WTC11 (cell line): ENCODE measurements at places on chromosomes 4 and X.
A peak's percentile ranks its signal among the peaks of the same experiment; 100 is the strongest.

DNA sequence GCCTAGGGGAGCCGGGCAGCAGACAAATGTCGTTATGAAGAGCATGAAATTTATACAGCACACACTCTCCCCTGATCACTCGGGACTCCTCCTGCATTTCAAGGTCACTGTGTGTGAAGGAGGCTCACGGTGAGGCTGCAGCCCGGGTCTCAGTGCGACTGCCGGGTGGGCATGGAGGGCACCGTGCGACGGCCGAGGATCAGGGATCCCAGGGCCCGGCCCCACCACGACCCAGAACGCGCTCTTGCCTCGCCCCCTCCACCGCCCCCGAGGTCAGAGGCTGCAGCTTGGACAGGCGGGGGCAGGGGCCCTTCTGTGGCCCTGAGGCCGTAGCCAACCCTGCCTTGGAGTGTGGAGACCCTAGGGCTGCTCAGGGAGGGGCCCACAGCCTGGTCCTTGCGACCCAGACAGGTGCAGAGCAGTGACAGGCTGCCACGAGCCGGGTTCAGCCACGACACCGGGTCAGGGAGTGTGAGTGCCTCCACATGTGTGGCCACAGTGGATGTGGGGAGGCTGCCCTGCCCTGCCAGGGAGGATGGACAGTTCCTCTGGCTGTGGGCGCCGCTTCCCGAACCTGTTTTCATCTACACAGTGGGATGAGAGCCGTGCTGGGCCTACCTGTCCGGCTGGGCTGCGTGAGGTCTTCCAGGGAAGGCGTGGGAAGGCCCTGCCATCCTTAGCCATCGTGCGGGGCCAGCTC is 89.3 kb upstream of the NKX1-1 start:
- peak; percentile 8 for DNase-seq

DNA sequence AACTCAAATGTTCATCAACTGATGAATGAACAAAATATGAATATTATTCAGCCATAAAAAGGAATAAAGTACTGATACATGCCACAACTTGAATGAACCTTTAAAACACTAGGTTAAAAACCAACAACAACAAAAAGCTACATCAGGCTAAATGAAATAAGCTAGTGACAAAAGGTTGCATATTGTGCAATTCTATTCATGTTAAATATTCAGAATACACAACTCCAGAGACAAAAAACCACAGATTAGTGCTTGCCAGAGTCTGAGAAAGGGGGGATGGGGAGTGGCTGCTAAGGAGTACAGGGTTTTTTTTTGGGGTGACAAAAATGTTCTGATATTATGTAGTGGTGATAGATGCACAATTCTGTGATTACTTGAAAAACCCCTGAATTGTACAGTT is 58.5 kb downstream of the HAUS3 start:
- no peak for DNase-seq

DNA sequence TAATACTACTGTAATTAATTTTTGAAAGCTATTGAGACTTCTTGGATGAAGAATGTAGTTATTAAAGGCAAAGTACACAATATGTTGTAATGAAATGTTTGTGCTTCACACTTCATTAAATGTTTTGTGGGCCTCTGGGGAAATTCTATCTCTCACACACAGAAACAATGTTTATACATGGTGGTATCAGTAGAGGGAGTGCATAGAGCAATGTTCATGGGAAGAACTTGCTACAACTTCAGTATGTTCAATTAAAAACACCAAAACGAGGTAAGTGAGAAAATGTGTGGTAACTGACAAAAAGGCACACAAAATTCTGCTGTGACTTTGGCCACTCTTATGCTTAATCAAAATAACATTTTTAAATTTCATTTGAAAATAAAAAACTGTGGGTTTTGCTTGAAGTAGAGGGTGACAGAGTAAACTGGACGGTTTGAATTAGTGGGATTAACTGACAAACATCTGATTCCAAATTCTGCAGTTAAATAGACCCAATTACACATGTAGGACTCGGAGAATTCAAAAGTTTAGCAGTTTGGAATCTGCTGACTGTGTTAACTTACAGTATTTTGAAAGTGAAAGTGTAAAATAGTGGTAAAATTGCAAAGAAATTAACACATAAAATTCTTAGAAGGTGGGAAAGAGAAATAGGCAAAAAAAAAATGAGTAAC is 111.4 kb upstream of the TTC29 start:
- no peak for DNase-seq

GRCh38 chr4:79476196-79476595 is 68.2 kb upstream of the GK2 start:
- DNase-seq, result no peak

GRCh38 chr4:57103051-57103450 is 7.1 kb downstream of the IGFBP7 start:
- no peak for DNase-seq

GRCh38 chrX:9337046-9337445 is 127.8 kb upstream of the TBL1X start:
- DNase-seq, result no peak

GRCh38 chr4:185341841-185342240 is 53.9 kb downstream of the LRP2BP start:
- no peak for DNase-seq

DNA sequence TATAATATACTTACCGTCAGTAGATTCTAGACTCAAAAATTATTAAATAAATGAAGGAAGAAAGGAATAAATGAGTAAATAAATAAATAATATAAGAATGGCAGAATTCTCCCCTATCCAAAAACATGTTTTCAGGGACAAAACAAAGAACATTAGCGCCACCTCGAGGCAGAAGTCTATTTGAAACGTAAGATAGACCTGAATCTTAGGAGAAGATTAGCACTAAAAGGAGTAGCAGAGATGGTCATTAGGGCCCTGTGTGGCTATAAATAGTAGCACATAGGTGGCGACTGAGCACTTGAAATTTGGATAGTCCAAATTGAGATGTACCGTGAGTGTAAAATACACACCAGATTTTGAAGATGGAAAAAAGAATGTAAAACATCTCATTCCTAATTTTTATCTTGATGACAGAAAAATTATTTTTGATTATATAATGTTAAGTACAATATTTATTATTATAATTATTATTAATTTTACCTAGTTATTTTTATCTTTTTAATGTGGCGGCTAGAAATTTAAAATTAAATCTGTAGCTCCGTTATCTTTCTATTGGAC is 24.3 kb upstream of the SRD5A3 start:
- DNase-seq, result peak; percentile 83

DNA sequence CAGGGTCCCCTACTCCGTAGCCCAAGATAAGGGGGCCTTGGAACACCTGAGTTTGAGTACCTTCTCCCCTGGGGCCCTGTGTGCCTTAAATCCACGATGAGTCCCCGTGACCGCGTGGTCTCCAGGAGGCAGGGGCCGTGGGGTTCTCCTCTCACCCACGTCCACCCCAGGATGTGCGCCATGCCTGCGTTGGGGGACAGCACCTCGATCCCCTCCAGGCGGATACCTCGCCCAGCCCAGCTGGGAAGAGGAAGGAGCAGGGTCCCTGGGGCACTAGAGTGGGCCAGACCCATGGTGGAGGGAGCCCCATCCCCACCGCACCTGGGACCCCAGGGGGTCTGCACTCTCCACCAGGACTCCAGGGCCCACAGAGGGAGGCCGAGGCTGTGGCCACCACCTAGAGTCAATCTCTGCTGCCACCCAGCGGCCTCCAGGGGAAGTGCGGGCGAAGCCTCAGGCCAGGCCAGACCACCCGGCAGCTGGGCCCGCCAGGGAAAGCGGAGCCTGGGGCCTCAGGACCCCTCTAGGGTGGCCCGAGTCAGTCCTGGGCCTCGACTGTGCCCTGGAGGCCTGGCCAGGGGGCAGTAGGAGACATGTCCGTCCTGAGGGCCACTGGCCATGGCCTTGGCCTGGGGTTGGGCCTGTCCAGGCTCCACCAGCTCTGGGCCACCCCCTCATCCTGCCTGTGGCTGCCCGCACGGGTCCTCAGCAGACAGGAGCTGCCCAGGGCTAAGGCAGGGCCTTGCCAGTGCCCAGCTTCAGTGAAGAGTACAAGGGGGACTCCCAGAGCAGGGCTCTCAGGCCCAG is 55.0 kb downstream of the FAM53A start:
- DNase-seq, result peak; percentile 87

DNA sequence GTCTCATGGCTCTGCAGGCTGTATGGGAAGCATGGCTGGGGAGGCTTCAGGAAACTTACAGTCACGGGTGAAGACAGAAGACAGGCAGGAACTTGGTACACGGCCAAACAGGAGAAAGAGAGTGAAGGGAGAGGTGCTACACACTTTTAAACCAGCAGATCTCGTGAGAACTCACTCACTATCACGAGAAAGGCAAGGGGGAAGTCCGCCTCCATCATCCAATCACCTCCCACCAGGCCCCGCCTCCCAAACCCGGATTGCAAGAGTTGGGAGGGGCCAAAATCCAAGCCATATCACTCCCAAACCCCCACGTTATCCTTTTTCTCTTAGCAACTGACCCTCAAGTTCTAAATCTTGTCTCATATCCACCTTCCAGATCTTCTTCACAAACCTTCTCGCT is 1710.5 kb upstream of the TENM3 start:
- peak; percentile 22 for DNase-seq

DNA sequence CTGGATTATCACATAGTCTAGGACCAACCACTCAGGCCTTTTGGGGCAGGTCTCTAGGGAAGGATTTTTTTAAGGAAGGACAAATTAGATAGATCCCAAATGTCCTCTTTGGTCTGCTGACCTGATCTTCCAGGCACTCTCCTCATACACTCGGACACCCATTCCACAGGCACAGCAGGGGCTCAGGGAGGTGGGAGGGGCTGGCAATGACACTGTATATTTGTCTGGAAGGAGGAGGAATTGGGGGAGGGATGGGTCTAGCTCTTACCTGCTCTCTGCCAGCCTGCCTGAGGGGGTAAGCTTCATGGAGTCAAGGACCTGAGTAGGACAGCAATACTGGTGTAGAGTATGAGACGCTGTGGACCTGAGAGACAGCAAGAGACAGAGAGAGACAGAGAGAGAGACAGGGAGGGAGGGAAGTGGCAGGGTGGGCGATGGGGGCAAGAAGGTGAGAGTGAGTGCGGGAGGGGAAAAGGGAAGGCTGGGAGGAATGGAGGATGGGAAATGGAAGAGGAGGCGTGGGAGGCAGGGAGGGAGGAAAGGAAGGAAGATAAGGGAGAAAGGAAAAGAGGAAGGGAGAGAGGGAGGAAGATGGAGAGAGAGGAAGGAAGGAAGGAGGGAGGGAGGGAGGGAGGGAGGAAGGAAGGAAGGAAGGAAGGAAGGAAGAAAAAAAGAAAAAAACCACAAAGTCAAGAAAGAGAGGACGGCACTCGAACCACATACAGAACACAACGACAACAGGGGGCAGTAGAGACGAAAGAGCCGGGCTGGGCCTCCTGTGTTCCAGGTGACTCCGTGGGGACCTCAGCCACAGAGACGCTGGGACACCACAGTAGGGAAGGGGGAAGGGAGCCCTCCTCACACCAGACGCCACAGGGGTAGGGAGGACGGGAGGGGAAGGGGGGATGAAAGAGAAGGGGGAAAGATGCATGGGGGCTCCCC is 1.8 kb downstream of the IQSEC2 start:
- DNase-seq, result no peak

DNA sequence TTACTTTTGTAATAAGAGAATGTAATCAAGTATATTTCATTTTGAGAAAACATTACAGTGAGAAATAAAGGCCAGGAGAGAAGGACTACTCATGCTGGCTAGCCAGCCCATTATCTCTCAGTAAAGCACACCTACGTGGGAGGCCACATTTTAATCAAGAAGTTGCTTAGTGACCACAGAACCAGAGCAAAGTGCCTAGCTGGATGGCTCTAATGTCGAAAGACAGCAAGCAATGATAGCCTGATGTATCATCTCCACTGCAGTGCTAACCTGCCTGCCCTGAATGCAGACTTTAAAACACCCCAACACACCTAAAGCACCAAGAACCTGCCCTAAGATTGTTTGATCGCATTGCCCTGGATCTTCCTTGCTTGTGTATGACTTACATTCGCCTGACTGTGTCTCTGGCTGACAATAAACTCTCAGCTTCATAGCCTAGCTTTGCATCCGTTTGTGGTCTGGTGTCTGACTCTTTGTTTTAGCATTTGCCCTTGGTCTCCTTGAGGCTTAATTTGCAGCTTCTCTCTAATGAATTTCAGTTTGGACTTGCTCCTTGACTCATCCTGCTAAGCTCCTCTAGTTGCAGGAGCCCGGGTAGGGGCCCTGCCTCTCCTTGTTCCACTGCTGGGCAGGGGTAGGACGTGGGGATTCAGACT is 31.4 kb upstream of the SOWAHD start:
- DNase-seq, result no peak

- DNase-seq, result no peak
These were observed 57.7 kb upstream of the PGK1 start for GRCh38 chrX:78046362-78046761.

GRCh38 chr4:113603911-113604310 is 157.6 kb downstream of the CAMK2D start:
- DNase-seq, result no peak

DNA sequence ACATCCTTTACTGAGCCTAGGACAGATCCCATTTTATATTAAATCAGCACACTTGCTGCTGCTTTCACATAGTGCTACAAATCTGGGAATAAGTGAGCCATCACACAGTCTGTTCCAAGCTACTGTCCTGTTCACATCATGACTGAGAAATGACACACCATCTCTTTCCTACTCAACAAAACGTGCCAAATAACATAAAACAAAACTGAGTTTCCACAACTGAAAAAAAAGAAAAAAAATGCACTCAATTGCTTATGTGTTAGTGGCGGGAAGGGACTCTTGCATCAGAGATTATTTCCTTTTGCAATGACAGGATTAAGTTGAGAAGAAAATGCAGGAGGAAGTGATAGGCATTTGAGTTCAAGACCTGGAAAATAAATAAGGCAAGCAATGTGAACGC is 109.0 kb downstream of the SHROOM4 start:
- DNase-seq, result no peak

GRCh38 chr4:10809905-10810304 is 125.3 kb upstream of the CLNK start:
- no peak for DNase-seq

GRCh38 chrX:145677109-145677817 is 140.4 kb upstream of the SLITRK2 start:
- no peak for DNase-seq

GRCh38 chrX:6460893-6461490 is 73.9 kb downstream of the VCX3A start:
- DNase-seq, result no peak

DNA sequence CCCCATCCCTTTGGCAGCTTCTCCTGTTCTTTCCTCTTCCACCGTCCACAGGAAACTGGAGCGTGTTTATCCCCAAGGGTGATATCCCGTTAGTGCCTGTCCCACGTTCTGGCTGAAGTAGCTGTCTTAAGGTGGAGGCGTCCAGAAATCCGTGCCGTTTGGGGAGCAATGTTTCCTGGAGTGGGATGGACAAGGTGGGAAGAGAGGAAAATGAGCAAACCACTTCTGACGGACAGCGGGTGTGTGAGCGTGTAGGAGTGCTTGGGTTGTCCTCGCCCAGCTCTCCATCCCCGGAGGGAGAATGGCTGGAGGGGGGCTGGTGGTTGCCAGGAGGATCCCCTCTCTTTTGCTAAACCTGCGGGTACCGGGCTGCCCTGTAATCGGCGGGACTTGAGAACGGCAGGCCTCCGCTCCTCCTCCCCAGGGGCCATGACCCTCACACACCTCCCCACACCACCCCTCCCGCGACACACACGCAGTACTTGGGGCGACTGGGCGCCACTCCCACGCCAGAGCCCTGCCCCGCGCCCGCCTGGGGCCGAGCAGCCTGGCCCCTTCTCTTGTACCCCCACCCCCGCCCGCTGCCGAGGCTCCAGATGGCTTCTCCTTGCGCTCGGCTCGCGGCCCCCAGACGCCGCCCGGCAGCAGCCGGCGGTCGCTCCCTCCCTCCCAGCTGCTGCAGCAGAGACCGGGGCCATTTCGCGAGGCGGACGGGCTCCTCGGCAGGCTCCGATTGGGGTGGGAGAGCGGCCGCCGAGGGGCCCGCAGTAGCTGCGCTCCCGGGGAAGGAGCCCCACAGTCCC is 13.9 kb upstream of the PRDM8 start:
- DNase-seq, result no peak
